ENCODE measurements at places on chromosomes 2 and 18.

DNA sequence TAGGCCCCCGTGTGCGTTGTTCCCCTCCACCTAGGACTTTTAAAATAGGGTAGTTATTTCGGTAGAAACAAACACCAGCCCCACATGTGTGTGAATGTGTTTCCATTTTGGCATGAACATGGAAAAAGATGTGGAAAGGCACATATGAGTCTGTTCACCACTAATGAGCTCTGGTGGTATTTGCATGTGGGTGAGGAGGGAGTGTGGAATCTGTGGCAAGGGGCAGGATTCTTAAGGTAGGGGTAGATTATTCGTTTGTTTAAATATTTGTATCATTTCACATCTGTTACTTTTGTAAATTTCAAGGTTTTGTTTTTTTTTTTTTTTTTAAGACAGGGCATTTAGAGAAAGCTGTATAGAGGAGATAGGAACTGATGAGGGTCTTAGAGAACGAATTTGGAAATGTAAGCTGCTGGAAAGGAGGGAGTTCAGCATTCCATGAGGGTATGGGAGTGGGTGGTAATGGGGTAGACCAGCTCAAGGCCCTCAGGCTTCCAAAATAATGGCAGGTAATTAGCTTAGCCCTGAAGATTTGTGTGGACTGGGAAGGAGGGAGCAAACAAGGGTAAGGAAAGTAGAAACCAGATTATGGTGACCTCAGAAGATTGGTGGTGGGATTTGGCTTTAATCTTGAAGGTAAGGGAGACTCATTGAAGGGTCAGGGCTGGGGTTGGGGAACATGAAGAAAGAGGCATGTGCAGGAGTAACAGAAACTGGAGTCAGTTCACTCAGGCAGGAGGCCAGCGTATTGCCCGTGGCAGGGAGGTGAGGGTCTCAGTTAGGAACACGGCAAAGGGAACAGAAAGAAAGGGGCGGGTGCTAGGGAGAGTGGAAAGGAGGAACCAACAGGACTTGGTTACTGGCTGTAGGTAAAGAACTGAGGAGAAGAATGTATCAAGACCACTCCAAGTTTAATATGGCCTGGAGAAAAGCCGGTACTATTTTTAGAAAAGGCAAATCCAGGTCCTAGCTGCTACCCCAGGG, 123.6 kb downstream of the PLB1 start:
- DNase-seq: no peak

GRCh38 chr2:20488201-20488641, 41.3 kb downstream of the RHOB start:
- DNase-seq: no peak

- DNase-seq: no peak
Observed at GRCh38 chr18:46482831-46483230, 174.2 kb downstream of the LOXHD1 start.

DNA sequence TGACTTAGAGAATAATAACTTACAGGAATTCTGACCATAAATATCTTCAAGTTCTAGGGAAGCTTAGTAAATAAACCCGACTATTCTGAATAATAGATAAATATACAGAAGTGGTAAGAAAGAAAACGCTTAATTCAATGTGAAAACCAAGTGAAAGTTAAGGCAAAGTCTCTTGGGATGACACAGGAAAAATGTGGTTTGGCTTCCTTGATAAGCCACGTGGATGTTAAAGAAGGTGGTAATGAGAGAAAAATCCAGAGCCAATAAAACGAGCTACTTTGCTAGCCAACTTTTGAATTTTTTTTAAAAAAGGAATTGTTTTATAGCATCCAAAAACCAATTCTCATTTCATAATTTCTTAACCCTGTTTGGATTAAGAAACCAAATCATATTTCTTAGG, 166.2 kb upstream of the VRK2 start:
- no peak for DNase-seq
